ENCODE measurements at places on chromosomes 16 and 17.
A peak's percentile ranks its signal among the peaks of the same experiment; 100 is the strongest.

GRCh38 chr17:54307351-54307750 is 484.6 kb downstream of the KIF2B start:
- DNase-seq: no peak

DNA sequence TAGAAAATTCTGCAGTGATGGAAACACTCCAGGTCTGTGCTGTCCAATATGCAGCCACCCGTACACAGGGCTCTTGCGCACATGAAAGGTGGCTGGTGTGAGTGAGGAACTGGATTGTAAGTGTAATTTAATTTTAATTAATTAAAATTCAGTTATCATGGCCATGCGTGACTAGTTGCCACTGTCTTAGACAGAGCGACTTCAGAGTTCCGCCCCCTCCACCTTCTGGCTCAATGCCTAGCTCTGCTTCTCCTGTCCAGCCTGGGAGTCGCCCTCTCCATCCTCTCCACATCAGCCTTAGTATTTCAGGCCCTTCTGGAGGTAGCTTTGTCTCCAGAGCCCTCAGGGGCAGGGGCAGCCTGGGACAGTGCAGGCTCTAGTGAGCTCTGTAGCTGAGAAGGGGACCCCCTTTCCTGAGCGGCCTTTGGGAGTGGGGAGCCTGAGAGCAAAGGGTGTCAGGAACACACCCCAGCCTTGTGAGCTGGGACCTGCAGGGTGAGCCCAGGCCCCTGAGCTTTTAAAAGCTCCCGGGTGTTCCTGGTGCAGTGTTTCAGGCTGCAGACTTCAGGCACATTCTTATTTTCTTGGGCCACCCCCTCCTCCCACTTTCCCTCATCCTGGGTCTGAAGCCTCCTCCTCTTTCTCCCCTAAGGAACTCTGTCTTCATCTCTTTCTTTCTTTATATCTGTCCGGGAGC is 99.4 kb downstream of the IRF8 start:
- DNase-seq: no peak

DNA sequence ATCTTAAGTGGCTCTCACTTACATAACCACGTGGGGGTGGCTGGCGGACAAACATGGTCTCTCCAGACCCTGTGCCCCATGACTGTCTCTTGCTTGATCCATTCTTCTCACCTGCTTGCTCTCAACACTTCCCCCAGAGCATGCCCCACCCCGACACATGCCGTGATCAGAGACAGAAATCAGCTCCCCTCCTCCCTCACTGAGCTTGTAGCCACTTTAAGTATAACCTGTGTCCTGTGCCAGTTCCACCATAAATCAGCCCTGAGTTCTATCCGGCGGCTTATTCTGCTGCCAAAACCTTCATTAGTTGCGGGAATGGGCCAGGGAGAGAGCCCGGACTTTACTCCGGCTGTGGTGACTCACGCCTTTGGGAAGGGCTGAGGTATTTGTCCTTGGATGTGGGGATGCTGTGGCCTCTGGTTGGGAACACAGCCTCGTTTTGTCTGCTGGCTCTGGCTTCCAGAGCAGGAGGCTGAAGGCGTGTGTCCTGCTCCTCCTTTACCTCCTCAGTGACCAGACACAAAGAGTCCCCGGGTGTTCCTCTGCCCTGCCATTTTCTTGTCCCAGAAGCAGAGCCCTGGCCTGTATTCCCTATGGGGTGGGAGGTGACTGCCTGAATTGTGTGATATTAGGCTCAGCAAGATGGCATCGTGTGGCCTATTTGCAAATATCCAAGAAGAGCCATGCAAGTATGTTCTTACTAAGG is 21.1 kb downstream of the ANKRD40 start:
- DNase-seq: no peak

GRCh38 chr17:5092218-5093010 is 14.1 kb downstream of the ZFP3 start:
- no peak for DNase-seq

- DNase-seq: peak; percentile 34
Observed at GRCh38 chr16:4273858-4274311, 1.1 kb upstream of the TFAP4 start.

DNA sequence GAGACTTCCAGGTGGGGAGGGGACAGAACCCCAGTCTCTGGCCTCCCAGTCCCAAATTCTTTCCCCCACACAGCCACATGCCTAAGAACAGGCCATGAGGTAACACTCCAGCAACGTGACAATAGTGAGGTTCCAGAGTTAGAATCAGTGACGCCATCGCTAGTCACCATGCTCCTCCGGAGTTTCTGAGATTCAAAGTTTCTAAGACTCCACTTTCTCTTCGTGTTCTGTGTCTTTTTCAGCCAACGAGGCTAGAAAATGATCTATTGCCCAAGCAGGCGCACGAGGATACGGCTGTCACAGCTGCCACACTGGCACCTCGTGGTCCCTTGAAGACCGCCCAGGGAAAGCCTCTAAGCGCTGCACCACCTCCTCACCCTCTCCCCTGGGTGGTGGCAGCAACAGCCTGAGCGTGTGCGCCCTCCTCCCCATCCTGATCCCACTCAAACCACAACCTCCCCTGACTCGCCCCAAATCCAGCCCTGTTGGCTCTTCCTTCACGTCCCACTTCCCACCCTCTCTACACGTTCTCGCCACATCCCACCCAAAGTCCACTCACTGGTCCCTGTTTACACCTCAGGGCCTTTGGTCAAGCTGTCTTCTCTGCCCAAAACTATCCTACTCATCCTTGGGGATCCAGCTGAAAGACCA is 1.0 kb downstream of the MCRIP1 start:
- DNase-seq: peak; percentile 26

GRCh38 chr16:67105246-67105645 is 4.5 kb upstream of the PHAF1 start:
- no peak for DNase-seq

DNA sequence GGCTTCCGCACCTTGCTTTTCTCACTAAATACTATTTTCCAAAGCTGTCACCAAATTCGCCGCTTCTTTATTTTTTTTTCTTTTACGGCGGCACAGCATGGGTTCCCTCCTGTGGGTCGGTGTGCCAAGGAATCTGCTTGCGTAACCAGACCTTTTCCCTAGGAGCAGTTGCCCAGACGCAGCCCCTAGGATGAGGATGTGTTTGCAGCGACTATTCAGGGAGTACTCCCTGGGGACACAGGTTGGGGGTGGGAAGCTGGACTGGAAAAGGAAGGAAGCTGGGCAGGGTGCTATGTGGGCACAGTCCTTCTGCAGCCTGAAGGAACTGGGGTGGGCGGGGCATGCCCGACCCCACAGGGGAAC is 49.0 kb upstream of the ZCCHC14 start:
- DNase-seq: no peak

- no peak for DNase-seq
Observed at GRCh38 chr16:893360-893759, 77.4 kb downstream of the LMF1 start.

DNA sequence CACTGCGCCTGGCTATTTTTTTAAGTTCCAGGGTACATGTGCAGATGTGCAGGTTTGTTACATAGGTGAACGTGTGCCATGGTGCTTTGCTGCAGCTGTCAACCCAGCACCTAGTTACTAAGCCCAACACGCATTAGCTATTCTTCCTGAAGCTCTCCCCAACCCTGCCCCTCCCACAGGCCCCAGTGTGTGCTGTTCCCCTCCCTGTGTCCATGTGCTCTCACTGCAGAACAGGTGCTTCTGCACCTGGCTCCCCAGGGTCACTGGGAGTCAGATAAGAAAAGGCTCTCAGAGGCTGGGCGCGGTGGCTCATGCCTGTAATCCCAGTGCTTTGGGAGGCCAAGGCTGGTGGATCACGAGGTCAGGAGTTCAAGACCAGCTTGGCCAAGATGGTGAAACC is 6.2 kb downstream of the HASPIN start:
- no peak for DNase-seq

DNA sequence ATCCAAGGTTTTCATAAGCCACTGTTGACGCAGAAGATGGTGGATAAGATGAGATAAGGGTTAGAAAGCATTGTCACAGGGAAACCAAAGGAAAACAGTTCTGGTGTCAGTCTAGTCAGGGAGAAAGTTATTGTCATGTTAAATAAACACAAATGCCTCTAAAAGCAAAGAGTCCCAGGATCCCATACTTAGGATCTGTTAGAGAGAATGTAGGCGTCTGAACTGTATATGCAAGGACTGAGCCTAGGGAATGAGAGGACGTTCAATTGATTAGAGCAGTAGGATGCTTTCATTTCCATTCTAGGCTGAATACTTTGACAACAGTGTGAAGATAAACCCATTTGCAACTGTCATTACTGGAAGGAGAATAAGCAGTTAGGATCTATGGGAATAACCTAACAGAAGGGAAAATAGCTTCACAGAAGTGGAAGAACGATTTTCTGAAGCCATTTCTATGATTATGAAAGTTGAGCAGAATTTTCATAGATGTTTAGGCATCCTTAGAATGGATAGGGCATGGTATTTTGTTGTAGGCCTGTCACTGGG is 1149.1 kb upstream of the CDH8 start:
- DNase-seq: no peak

DNA sequence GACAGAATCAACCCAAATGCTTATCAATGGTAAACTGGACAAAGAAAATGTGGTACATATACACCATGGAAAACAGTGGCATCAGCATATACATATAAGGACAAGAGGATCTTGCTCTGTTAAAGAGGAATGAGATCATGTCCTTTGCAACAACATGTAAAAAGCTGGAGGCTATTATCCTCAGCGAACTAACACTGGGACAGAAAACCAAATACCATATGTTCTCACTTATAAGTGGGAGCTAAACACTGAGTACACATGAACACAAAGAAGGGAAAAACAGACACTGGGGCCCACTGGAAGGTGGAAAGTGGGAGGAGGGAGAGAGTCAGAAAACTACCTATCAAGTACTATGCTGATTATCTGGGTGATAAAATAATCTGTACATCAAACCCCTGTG is 447.3 kb upstream of the MAF start:
- no peak for DNase-seq

DNA sequence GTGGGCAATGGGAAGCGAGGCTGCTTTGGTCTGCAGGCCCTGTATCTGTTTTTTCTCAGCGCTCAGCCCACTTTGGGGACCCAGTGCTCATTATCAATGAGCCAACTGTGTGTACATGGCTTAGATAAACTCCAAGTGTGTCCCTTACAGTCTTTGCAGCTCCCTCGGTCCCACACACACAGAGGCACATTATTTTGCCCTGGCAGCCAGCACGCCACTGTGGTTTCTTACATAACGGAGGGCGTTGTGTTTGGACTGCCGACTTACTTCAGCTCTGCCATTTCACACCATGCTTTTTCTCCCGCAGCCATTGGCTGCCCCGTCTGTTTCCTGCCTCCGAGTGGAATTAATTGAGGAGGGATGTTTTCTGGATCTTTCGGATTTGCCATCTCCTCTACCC is 56.5 kb upstream of the CLEC18A start:
- no peak for DNase-seq
